ENCODE measurements at places on chromosomes 2 and 18.

- H3K4me1 ChIP-seq = peaks cover 6% of the 10 kb centered on the region
- no peaks in the 10 kb centered on the region for H3K36me3 ChIP-seq
- DNase-seq = no peak
- no peaks in the 10 kb centered on the region for H3K27me3 ChIP-seq
Measured at GRCh38 chr2:41720331-41721251, 327.2 kb upstream of the PKDCC start.

GRCh38 chr2:199556527-199557285, 99.0 kb upstream of the SATB2 start:
- no peaks in the 10 kb centered on the region for H3K36me3 ChIP-seq

GRCh38 chr2:240425236-240425615, 10.2 kb upstream of the GPC1 start:
- H3K4me3 ChIP-seq = no peak overlapping the region
- no peaks in the 10 kb centered on the region for H3K27me3 ChIP-seq
- H3K36me3 ChIP-seq = no peaks in the 10 kb centered on the region
- H3K4me1 ChIP-seq = no peaks in the 10 kb centered on the region

DNA sequence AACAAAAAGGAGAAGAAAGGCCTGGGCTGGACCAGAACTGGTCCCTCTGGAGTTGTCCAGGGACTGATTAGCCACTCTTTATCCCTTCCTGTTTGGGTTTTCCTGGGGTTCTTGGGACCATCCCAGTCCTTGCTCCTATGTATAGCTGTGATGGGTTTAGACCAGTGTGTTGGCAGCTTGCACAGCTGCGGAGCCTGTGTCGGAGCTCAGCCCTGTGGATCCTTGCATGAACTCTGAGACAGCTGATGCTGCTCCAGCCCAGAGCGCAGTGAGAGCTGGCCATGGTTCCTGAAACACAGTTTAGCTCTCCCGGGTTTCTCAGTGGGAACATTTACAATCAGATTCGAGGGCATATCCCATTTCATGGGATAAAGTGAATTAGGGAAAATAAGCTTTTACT, 16.9 kb downstream of the IMPA2 start:
- peak; percentile 45 for DNase-seq
- H3K4me1 ChIP-seq = peaks cover 7% of the 10 kb centered on the region
- no peaks in the 10 kb centered on the region for H3K36me3 ChIP-seq
- no peaks in the 10 kb centered on the region for H3K27me3 ChIP-seq

GRCh38 chr2:197869501-197870111, 65.2 kb downstream of the PLCL1 start:
- H3K4me1 ChIP-seq = peaks cover 15% of the 10 kb centered on the region
- H3K27ac ChIP-seq = peak overlapping the region; percentile 38
- no peak overlapping the region for H3K4me3 ChIP-seq
- DNase-seq = no peak
- no peaks in the 10 kb centered on the region for H3K27me3 ChIP-seq
- no peaks in the 10 kb centered on the region for H3K36me3 ChIP-seq

- H3K27me3 ChIP-seq = no peaks in the 10 kb centered on the region
- peaks cover 46% of the 10 kb centered on the region for H3K4me1 ChIP-seq
- H3K36me3 ChIP-seq = no peaks in the 10 kb centered on the region
- H3K27ac ChIP-seq = peak overlapping the region; percentile 96
- H3K4me3 ChIP-seq = no peak overlapping the region
Measured at GRCh38 chr2:239268549-239268948, 132.3 kb downstream of the HDAC4 start.

GRCh38 chr2:239716536-239717318, 308.4 kb downstream of the NDUFA10 start:
- H3K27me3 ChIP-seq = no peaks in the 10 kb centered on the region
- peak; percentile 66 for DNase-seq
- H3K4me1 ChIP-seq = peaks cover 12% of the 10 kb centered on the region
- H3K36me3 ChIP-seq = no peaks in the 10 kb centered on the region

DNA sequence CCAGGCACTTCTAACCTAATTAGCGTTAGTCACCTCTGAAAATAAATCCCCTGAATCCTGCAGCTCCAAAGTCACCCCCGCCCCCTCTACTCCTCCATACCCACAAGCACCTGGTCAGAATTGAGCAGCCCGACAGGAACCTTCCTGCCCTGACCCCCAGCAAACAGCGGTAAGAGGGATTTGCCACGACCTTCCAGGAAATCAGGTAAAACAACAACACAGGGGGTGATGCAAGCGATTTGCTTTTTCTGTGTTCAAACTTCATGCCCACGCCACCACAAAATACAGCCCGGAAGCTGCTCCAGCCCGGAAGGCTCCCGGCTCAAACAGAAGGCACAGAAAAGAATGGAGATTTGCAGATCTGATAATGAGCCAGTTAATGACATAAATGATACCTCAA, 367.1 kb downstream of the GPD2 start:
- no peaks in the 10 kb centered on the region for H3K4me1 ChIP-seq
- H3K4me3 ChIP-seq = no peak overlapping the region
- H3K27me3 ChIP-seq = no peaks in the 10 kb centered on the region
- no peak overlapping the region for H3K27ac ChIP-seq
- H3K36me3 ChIP-seq = no peaks in the 10 kb centered on the region
- no peak for DNase-seq

GRCh38 chr2:48452108-48452507, 77.8 kb upstream of the STON1 start:
- H3K27ac ChIP-seq = no peak overlapping the region
- no peak overlapping the region for H3K4me3 ChIP-seq
- H3K27me3 ChIP-seq = no peaks in the 10 kb centered on the region
- no peak for DNase-seq
- peaks cover 32% of the 10 kb centered on the region for H3K36me3 ChIP-seq

DNA sequence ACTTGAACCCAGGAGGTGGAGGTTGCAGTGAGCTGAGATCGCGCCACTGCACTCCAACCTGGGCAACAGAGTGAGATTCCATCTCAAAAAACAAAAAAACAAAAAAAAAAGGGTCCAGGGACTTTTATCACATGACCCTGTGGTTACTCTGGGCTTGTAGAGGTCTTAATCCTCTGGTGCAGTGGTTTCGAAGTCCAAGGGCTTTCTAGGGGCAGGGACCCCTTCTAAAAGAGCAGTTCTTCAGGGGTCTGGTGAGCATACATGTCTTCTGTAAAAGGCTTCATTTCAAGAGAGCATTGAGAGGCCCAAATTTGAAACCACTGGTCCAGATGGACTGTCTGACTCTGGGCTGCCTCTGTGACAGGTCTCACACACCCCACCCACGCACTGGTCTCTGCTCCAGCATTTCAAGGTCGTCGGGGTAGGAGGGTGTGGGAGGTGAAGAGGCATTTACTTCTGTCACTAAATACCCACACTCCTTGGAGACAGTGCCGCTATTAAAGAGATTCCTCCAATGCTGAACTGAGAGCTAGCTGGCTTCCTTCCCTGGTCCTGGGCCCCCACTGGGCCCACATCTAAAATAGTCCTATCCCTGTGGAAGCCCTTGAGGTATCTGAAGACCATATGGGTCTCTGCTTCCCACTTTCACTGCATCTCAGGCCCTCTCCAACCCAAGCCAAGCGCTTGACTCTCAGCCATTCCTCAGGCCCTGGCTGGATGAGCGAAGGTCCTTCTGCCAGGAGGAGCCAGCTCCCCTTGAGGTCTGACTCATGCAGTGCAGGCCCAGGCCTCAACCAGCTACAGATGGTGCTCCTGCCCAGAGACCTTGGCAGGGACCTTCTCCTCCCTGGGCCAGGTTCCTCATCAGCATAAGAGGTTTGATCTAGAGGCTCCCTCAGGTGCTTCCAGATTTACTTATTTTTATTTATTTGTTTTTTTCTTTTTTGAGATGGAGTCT, 44.8 kb downstream of the PAX8 start:
- no peak for DNase-seq
- H3K27me3 ChIP-seq = no peaks in the 10 kb centered on the region
- peaks cover 4% of the 10 kb centered on the region for H3K4me1 ChIP-seq
- H3K4me3 ChIP-seq = no peak overlapping the region
- no peaks in the 10 kb centered on the region for H3K36me3 ChIP-seq

DNA sequence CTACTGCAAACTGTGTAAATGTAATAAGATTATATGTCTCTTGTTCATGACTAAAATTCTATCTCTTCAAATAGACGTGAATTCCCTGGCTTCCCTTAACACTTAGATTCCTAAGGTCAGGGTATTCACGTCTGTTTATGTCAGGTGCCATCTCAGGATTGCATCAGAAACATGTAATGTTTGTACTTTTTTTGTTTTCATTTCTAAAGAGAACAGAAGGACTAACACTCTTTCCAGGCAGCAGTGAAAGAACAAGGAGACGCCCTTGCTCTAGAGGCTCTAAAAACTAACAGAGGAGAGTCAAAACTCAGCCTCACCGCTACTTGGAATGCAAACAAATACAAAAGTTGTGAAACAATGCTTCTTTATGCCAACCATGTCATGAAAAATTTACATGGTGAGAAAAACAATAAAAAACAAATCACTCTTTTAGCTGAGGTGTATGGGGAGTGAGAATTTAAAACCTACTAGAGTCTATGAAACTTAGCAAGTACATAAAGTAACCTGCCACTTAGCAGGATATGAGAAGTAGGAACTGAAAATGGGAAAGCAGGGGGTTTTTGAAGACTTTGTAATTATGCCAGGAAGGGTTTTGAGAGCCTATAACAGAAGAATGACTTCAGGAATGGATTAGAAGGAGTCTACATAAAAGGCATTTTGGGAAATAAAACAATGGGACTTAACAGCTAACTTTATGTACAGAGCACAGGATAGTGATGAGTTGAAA, 522.7 kb downstream of the THSD7B start:
- no peaks in the 10 kb centered on the region for H3K36me3 ChIP-seq
- no peak overlapping the region for H3K4me3 ChIP-seq
- H3K27ac ChIP-seq = no peak overlapping the region
- DNase-seq = no peak
- H3K27me3 ChIP-seq = no peaks in the 10 kb centered on the region
- no peaks in the 10 kb centered on the region for H3K4me1 ChIP-seq

GRCh38 chr2:197198890-197199289, 111.7 kb downstream of the ANKRD44 start:
- H3K4me3 ChIP-seq = peak overlapping the region; percentile 28
- H3K27me3 ChIP-seq = no peaks in the 10 kb centered on the region
- H3K27ac ChIP-seq = peak overlapping the region; percentile 24
- peak; percentile 92 for DNase-seq
- no peaks in the 10 kb centered on the region for H3K36me3 ChIP-seq

DNA sequence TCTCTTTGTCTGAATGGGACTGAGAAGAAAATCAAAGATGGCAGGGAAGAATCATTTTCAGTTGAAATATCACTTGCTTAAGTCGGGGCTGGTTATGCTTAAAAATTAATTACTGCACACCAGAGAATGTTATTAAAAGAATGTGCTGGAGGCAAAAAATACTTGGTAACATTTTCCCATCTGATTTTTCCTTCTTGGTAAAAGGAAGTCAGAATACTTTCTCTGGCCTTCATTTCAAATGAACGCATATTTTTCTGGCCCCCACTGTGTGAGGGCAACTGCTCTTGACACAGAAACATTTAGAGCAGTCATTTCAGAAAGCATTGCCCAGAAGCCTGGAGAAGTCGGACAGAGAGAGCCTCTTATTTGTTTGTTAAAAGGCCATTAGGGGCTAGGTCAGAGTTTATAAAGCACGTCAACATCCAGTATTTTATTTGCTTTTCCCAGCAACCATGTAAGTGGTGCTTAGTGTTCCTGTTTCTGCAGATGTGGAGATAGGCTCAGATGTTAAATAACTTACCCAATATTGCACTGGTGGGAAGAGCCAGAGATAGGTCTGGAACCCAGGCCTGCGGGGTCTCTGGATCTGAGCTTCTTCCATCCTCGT, 32.9 kb upstream of the LYPD6B start:
- no peak overlapping the region for H3K27ac ChIP-seq
- H3K36me3 ChIP-seq = no peaks in the 10 kb centered on the region
- DNase-seq = no peak
- no peaks in the 10 kb centered on the region for H3K4me1 ChIP-seq
- H3K4me3 ChIP-seq = no peak overlapping the region
- no peaks in the 10 kb centered on the region for H3K27me3 ChIP-seq

DNA sequence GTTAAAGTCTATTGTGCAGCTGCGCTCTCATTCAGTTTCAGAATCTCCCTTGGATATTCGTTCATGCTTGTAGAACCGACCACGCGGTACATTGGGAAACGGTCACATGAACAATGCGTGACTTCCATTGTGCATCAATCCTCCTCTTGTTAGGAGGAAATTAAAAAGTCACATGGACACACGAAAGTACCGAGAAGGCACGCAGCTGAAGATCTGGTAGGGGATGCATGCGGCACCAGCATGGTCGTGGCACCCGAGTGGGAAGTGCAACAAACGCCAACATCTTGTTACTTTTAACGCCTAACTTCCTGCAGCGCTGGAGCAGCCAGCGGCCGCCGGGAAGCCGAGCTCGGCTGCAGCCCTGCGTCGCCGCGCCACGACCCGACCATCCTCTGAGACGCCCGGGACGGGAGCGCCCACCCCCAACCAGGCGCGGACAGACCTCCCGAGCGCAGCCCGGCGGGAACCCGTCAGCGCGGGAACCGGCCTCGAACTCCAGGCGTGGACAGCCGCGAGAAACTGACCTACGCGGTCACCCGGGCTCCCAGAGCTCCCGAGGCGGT, 412 bp downstream of the OSBPL1A start:
- peaks cover 8% of the 10 kb centered on the region for H3K27me3 ChIP-seq
- peak overlapping the region; percentile 71 for H3K4me3 ChIP-seq

GRCh38 chr2:241887806-241888522, 18.4 kb downstream of the RTP5 start:
- H3K27ac ChIP-seq = no peak overlapping the region
- H3K27me3 ChIP-seq = no peaks in the 10 kb centered on the region
- H3K36me3 ChIP-seq = no peaks in the 10 kb centered on the region
- no peak for DNase-seq
- H3K4me3 ChIP-seq = no peak overlapping the region

DNA sequence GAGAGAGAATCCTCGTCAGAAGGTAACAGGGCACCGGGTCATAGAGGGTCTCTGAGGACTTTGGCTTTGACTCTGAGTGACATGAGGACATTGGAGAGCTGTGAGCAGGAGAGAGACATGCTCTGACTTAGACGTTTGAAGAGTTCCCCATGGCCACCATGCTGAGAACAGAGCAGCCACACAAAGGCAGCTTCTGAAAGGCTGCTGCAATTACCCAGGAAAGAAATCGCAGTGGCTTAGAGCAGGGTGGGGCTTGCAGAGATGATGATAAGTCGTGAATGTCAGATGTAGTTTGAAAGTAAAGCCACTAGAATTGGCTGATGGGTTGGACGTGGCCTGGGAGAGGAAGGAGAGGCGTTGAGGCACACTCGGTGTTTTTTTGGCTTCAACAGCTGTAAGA, 79.0 kb downstream of the ZCCHC2 start:
- no peaks in the 10 kb centered on the region for H3K4me1 ChIP-seq
- no peaks in the 10 kb centered on the region for H3K36me3 ChIP-seq
- H3K4me3 ChIP-seq = no peak overlapping the region

Measured in spleen (tissue), 13 donors.